Stimulated activated CD4-positive, alpha-beta T cell treated with anti-CD3 and anti-CD28 coated beads, Interleukin-1b, Interleukin-23, amount 100 ng/mL, for 1 hour (primary cell): ENCODE measurements at places on chromosomes 3 and 15.

GRCh38 chr3:115825046-115825445 lies 201.7 kb downstream of the GAP43 start:
- DNase-seq: no peak

GRCh38 chr15:61393949-61394348 lies 164.8 kb upstream of the RORA start:
- no peak for DNase-seq

DNA sequence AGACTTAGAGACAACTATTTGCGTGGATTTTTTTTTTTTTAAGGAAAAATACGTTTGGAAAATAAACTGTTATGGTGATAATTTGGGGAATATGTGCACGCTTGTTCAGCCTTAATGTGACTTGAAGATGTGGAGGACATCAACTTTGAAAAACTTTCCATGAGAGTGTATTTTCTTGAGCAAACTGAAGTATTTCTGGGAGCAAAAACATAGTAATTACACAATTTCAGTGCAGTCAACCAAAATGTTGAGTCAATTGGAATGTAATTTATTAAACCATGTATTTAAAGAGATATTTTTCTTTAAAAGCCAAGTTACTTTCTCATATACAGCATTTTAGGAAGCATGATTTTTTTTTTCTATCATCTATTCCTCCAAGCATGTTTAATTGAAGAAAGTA lies 80.3 kb upstream of the FLNB start:
- DNase-seq: no peak

GRCh38 chr15:100284191-100284590 lies 57.6 kb downstream of the ADAMTS17 start:
- DNase-seq: no peak

DNA sequence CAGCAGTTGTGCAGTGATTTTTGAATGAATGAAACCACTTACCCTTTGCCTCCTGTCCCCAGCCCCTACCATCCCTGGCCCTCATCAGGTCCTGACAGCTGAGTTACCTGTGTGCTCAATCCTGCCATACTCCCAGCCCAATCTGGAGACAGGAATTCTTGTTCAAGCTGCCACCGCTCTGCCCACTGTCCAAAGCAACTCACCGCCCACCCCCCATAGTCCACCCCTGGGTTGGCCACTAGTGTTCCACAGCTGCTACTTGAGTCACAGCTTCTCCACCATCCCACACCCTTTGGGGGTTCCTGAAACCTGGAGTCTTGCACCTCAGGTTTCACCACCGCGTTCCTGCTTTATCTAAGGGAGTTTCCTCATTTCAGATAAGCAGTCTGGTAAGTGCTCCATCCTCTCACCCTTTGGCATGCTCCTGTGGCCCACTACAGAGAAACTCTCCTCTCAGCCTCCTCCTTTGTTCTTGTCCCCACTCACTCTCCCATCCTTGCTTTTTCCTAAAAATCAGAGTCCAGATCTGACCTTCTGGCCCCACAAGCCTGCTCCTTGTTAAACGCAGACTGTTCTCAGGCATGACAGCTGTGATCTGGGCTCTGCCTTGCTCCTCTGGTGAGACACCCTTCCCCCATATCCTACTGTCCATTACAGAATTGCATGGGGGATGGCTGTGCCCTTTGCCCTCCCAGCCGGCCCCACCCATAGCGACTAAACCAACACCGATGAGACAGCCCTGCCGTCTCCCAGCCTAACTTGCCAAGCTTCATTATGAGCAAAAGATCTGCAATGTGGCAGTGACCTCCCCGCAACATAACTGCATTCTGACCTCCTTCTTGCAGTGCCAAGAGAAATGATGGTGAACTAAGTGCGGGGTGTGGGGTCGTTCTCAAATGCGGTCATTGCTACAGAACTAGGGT lies 50.0 kb downstream of the CYP19A1 start:
- DNase-seq: no peak

DNA sequence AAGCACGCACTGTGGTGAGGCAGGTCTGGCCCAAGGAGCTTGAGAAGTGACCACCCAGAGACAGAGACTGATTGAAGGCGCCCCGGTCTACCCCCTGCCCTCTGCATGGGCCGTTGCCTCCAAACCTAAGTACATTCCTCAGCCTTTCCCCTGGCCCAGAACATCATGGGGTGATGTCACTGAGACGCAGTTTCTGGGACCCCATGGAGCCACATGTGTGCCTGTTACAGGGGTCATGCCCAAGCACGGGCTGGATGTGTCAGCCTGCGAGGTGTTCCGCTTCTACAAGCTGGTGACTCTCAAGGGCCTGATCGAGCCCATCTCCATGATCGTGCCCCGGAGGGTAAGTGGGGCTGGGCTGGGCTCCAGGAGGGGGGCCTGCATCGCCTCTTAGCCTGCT lies 102.2 kb downstream of the ANP32A start:
- DNase-seq: no peak

DNA sequence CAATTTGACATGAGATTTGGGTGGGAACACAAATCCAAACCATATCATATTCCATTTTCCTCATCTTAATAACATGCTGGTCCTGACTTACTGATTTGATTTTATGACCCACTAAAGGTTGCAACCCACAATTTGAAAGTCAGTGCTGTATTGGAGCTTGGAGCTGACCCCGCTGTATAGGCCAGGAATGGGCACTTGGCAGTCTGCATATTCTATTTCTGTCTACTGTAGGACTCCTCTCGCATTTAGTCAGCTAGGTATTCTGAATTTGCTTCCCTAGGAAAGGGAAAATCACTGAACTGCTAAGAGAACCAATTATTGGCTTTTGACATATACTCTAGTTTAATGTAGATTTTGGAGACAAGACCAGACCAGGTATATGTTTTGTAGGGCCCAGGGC lies 157.0 kb downstream of the MFSD1 start:
- DNase-seq: no peak

DNA sequence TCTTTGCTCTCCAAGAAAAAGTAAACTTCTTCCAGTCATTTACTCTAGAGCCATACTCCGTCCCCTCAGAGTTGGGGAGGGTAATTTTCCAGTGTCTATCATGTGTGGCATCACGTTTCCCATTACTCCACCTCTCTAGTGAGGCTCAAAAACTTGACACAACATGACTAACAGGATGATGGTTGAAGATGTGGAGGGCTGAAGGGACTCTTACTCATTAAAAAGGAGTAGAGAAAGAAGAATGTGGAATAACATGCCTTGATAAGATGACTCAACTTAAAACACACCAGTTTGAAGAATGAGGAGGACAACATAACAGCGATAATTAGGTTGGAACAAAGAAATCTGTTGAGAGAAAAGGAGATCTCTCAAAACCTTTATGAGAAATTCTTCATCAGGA lies 894.3 kb downstream of the OTOL1 start:
- no peak for DNase-seq

DNA sequence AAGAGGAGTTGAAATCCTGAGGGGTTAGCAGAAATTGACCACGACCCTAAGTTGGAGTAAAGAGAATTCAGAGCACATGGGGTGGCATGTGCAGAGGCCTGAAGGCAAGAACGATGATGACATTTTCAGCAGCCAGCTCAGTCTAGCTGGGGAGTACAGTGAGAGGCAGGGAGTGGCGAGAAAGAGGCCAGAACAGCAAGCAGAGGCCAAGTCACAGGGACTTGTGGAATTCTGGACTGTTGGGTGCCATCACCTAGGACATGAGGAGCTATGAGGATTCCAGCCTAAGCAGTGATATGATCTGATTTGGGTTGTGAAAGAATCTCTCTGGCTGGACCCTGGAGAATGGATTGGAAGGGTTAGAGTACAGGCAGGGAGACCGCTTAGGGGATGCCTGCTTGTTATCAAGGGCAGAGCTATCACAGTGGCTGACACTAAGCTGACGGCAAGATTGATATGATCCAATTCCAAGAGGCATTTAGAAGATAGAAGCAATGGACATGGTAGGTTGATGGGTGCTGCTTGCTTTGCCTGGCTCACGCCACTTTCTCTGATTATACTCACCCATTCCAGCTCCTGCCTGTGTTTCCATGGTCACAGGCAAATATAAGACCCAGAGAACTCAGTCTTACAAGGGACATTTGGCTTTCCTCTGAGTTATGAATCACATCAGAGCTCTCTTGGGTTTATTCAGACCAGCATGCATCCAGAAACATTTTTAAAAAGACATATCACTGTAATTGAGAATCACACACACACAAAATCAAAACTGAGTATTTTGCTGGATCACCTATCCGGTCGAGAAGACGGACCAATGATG lies 66.4 kb downstream of the LRTM1 start:
- no peak for DNase-seq

DNA sequence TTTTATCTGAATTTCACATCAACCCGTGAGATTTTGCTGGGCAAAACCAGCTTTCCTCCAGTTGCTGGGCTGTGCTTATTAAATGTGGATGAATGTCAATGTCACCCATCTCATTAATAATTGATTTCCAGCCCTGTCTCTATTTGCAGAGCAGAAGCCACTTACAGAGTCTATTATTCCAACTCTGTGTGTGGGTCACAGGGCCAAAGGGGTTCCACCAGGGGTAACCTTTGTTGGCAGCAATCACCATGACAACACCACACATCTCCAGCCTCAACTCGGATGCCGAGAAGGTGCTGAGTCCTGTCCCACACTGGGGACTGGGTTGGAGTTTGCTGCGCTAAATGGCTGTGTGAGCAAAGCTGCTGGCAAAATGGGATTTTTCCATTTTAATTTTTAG lies 51.1 kb upstream of the WNT5A start:
- no peak for DNase-seq

DNA sequence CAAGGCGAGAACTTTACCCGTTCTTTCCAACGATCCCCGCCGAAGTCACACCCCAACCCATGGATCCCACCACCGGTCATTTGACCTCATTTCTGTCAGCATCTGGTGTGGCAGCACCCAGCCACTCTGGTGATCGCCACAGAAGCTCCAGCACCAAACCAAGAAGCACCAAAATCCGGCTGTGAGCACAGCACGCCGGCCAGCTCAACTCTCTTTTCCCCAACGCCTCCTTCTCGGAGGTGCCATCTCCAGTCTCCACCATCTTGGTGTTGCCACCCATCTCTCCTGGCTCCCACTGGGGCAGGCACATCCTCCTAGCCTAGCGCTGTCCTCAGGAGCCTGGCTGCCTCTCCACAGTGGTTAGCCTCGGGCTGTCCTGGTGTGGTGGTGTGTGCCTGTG lies 6.5 kb downstream of the MUC4 start:
- no peak for DNase-seq

- DNase-seq: no peak
Observed at GRCh38 chr3:16504242-16504641, 9.3 kb downstream of the RFTN1 start.

GRCh38 chr3:124741027-124741426 lies 10.8 kb downstream of the UMPS start:
- no peak for DNase-seq

GRCh38 chr3:79027593-79027992 lies 740.2 kb downstream of the ROBO1 start:
- DNase-seq: no peak

- DNase-seq: no peak
Observed at GRCh38 chr3:191380001-191380400, 49.7 kb upstream of the UTS2B start.

DNA sequence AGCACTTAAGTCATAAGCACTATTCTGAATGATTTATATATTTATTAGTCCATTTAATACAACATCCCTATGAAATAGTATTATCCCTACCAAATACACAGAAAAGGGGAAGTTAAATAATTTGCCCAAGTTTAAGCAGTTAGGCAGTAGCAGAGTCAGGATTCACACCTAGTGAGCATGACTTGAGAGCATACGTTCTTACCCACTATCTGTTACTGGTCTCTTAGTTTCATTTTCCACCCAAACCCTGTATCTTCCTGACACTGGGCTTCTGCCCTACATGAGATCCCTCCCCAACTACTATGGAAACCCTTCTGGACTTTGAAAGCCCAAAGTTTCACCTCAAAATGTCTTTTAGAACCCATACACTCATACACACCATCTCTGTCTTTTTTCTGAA lies 4.4 kb upstream of the ATOSA start:
- no peak for DNase-seq

DNA sequence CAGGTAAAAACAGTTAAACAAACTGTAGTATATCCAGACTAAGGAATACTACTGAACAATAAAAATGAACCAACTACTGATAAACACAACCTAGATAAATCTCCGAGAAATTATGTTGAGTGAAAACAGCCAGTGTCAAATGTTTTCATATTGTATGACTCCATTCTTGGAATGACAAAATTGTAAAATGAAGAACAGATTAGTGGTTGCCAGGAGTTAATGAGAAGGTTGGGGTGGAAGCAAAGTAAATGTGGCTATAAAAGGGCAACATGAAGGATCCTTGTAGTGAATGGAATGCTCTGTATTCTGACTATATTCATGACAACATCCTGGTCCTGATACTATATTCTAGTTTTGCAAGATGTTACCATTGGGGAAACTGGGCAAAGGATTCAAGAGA lies 27.5 kb upstream of the ACKR4 start:
- DNase-seq: no peak

DNA sequence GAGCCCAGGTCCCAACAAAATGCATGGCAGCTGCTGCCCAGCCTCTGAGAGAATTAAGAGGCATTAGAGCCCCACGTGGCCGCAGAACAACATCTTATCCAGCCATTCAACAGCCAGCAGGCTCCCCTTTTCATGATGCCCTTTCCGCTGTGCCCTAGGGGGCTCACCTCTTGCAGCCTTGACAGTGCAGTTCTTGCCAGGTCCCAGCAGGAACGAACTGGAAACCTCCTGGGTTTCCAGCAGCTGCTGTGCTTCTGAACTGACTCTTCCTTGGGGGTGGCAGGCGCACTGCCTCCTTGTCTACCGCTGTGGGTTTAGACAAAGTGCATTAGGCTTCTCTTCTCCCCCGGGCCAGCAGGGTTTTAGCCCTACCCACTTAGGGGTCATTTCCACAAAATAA lies 85.2 kb downstream of the FAM174B start:
- no peak for DNase-seq

DNA sequence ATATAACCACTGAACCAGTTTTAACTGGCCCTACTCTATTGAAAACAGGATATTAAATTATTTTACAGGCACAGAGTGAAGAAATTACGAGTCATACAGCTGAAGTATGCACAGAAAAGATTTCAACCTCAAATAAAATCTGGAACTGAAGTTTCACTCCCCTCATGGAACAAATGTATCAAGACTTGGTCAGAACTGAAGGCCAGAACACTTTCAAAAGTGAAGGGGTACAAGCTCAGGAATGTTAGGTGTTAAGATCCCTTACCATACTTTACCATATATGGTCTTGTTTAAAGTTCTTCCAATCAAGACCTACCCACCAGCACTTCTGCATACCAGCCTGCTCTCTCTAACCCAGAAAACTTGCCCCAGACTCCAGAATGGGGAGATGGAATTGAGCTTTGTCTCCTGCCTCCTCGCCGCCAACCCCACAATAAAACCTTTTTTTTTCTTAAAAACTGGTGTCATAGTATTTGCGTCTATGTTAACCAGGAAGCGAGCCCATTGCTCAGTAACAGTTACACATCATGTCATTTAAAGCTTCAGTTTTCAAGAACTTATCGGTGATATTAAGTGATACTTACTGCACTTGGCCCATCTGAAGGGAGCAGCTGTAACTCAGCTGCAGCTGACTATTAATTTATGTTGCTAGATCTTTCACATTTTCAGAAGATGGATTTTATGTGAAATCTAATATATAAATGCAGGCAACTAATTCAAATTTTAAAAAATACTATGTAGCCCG lies 59.9 kb downstream of the OXSM start:
- DNase-seq: no peak
